ENCODE measurements at places on chromosomes 3 and 15.

DNA sequence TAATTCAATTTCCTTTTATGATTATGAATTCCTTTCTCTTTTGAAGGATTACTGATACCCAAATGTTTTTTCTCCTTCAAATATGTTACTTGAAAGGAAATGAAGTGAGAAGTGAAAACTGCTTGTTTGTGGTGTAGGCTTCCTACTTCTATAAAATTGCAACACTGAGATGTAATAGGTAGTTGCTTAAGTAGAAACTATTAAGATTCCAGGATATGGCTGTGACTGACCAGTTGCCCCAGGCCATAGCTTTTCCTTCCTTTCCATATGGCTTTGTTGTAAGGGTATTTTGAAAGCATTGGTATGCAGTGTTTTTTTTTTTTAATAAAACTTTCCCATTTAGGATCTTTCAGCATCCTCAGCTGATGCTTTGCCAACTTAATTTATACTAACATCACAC lies 28.5 kb downstream of the DNAJC13 start:
- H3K4me3 ChIP-seq = no peak overlapping the region
- DNase-seq = no peak
- peaks cover 30% of the 10 kb centered on the region for H3K36me3 ChIP-seq
- no peaks in the 10 kb centered on the region for H3K27me3 ChIP-seq
- H3K4me1 ChIP-seq = peaks cover 10% of the 10 kb centered on the region

GRCh38 chr3:30737743-30738499 lies 131.5 kb downstream of the TGFBR2 start:
- H3K36me3 ChIP-seq = no peaks in the 10 kb centered on the region
- peaks cover under 1% of the 10 kb centered on the region for H3K4me1 ChIP-seq
- no peak for DNase-seq
- H3K27me3 ChIP-seq = peaks cover 5% of the 10 kb centered on the region

DNA sequence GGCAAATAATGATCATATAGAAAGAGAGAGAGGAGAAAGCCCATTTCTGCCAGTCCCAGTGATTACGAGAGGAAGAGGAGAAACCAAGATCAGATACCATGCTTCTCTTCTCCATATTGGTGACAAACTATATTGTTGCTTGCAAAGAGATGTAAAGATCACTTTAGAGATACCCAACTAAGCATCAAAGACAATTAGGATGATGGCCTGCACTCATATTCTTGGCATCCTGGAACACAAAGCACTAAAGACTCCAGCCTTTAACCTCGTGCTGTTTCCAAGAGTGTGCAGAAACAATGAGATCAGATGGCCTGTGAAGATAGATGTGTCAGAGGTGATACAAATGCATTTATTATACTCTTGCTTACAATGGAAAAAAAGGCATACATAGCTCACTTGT lies 170.7 kb upstream of the TP63 start:
- H3K4me1 ChIP-seq = no peaks in the 10 kb centered on the region
- H3K27me3 ChIP-seq = no peaks in the 10 kb centered on the region
- no peaks in the 10 kb centered on the region for H3K36me3 ChIP-seq
- no peak overlapping the region for H3K27ac ChIP-seq

DNA sequence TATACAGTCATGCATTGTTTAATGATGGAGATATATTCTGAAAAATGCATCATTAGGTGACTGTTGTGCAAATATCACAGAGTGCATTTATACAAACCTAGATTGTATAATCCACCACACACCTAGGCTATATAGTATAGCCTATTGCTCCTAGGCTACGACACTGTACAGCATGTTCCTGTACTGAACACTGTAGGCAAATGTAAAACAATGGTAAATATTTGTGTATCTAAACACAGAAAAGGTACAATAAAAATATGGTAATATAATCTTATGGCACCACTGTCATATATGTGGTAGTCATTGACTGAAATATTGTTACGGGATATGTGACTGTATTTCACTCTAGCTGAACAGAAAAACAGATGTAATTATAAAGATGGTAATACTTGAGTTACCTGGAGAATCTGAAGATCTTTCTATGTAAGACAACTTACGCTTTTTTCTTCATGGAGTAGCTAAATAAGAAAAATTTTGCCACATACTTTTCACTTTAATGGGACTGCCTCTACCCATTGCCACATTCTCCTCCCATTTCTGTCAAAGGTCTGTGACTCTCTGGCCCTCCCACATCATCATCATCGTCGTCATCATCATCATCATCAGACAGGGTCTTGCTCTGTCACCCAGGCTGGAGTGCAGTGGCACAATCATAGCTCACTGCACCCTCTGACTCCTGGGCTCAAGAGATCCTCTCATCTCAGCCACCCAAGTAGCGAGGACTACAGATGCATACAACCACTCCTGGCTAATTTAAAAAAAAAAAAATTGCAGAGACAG lies 7.2 kb downstream of the PCOLCE2 start:
- no peaks in the 10 kb centered on the region for H3K4me1 ChIP-seq
- peaks cover 30% of the 10 kb centered on the region for H3K27me3 ChIP-seq
- H3K27ac ChIP-seq = no peak overlapping the region
- no peak for DNase-seq
- H3K36me3 ChIP-seq = no peaks in the 10 kb centered on the region

GRCh38 chr15:66899555-66900350 lies 165.6 kb upstream of the SMAD3 start:
- no peak for DNase-seq
- peaks cover 3% of the 10 kb centered on the region for H3K27me3 ChIP-seq
- H3K36me3 ChIP-seq = no peaks in the 10 kb centered on the region
- peaks cover 16% of the 10 kb centered on the region for H3K4me1 ChIP-seq

DNA sequence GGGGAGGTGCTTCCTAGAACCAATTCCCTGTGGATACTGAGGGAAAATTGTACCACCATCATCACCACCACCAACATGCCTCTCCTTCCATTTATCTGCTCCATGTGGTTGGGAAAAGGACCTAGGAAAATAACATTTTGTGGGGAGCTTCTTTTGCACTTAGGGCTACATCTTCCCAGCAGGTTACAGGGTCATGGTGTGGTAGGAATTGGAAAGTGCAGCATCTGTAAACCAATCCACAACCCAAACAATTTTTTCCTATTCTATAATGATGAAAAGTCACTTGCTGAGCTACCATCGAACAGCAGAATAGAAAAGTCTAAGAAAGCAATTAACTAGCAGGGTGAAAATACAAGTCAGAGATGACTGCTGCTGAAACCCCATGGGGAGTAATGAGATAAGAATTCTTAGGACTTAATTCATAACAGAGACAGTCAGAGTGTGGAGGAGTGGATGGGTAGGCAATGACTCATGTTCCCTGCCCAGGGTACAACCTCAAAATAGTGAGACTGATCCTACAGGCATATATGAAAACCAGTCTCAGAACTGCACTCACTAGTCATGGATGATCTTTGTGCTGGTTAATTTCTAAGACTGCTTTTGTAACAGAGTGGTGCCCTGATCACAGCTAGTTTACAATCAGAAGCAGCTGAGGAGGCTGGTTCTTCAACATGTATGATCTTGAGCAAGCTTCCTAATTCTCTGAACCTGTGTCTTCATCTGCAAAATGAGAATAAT lies 38.1 kb upstream of the LEKR1 start:
- no peaks in the 10 kb centered on the region for H3K27me3 ChIP-seq
- no peak for DNase-seq
- no peak overlapping the region for H3K4me3 ChIP-seq

DNA sequence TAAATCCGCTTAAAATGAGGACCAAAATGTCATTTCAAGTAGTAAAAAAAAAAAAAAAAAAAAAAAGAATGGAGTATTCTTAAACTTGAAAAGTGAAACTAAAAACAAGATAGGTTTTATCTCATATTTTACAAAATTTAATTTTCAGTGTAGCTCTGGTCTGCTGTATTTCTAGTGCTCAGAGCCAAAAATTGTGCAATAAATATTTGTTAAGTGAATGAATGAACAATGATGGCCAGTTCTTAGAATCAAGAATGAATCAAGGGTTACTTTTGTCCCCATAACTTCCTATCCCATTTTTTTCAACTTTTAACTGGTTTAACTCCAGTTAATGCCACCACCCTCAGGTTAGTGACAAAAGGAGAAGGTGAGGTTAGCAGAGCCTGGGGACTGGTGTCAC lies 214.4 kb downstream of the ABHD5 start:
- peaks cover 2% of the 10 kb centered on the region for H3K27me3 ChIP-seq
- DNase-seq = no peak
- no peak overlapping the region for H3K4me3 ChIP-seq

DNA sequence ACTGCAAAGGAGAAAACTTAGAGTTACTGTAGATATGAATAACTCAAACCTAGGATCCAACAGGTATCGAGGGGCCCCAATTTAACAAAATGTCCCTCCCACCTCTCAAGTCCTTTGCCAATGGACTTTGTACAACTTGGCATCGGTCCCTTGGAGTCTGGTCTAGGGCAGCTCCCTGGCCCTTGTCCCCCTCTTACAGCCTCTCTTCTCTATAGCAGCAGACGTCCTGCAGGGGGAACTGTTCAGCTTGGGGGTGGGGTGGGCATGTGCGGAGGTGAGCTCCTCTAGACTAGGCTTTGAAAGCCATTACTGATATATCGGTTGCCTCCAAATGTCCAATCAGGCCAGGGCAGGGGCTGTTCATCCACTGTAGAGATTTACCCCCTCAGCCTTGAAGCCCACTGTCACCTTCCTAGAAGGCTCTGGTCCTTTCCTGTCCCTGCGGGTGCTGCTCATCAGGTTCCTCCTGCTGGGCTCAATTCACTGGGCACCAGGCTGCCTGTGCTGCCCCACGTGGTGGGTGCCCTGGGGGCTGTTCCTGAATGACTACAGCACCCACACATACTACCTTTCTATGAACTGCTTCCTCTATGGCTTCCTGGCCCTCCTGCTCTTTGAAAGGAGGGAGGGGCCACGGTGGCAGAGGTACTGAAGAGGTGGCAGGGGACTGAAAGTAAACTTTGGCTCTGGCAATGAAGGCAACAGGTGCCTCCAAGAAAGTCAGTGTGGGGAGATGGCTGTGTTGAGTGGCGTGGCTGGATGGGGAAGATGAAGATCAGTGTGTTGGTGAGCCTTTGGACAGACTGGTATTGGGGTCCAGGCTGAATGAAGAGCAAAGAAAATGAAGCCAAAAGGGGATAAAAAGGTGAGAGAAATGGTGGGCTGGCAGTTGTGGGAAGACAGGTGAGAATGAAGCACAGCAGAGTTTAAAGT lies 78.8 kb upstream of the MEX3B start:
- no peak for DNase-seq
- no peak overlapping the region for H3K27ac ChIP-seq
- no peak overlapping the region for H3K4me3 ChIP-seq
- H3K27me3 ChIP-seq = no peaks in the 10 kb centered on the region

GRCh38 chr3:41169023-41169422 lies 30.3 kb upstream of the CTNNB1 start:
- no peak overlapping the region for H3K27ac ChIP-seq
- no peaks in the 10 kb centered on the region for H3K4me1 ChIP-seq
- H3K4me3 ChIP-seq = no peak overlapping the region

- H3K4me3 ChIP-seq = no peak overlapping the region
- no peak for DNase-seq
- peaks cover 4% of the 10 kb centered on the region for H3K27me3 ChIP-seq
- H3K4me1 ChIP-seq = no peaks in the 10 kb centered on the region
- no peaks in the 10 kb centered on the region for H3K36me3 ChIP-seq
Measured at GRCh38 chr3:160826408-160826807, 70.4 kb downstream of the PPM1L start.

DNA sequence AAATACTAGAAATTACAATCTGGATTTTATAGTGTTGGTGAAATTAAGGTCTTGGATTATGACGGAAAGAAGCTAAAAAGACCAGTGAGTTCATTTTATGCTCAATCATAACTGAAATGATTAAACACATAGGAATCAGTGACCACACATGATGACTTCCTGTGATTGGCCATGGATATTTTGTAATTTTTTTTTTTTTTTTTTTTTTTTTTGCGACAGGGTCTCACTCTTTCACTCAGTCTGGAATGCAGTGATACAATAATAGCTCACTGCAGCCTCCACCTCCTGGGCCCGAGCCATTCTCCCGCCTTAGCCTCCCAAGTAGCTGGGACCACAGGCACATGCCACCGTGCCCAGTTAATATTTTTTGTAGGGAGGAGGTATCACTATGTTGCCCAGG lies 47.4 kb downstream of the PAQR5 start:
- peaks cover 9% of the 10 kb centered on the region for H3K27me3 ChIP-seq
- H3K4me1 ChIP-seq = no peaks in the 10 kb centered on the region
- H3K4me3 ChIP-seq = no peak overlapping the region
- H3K27ac ChIP-seq = no peak overlapping the region
- no peak for DNase-seq
- H3K36me3 ChIP-seq = no peaks in the 10 kb centered on the region

GRCh38 chr15:27495963-27496459 lies 525.0 kb downstream of the GABRG3 start:
- no peaks in the 10 kb centered on the region for H3K36me3 ChIP-seq
- DNase-seq = no peak
- H3K27me3 ChIP-seq = no peaks in the 10 kb centered on the region

GRCh38 chr15:92115834-92116233 lies 262.3 kb downstream of the SLCO3A1 start:
- H3K4me3 ChIP-seq = no peak overlapping the region
- no peak overlapping the region for H3K27ac ChIP-seq
- DNase-seq = no peak
- no peaks in the 10 kb centered on the region for H3K36me3 ChIP-seq

- no peaks in the 10 kb centered on the region for H3K4me1 ChIP-seq
- no peak overlapping the region for H3K27ac ChIP-seq
- H3K27me3 ChIP-seq = peaks cover 10% of the 10 kb centered on the region
- H3K36me3 ChIP-seq = no peaks in the 10 kb centered on the region
- no peak overlapping the region for H3K4me3 ChIP-seq
Measured at GRCh38 chr3:192422321-192422996, 304.9 kb downstream of the FGF12 start.

- H3K4me3 ChIP-seq = peak overlapping the region; percentile 86
- peaks cover 44% of the 10 kb centered on the region for H3K27me3 ChIP-seq
- no peaks in the 10 kb centered on the region for H3K36me3 ChIP-seq
- DNase-seq = peak; percentile 44
- H3K27ac ChIP-seq = no peak overlapping the region
Measured at GRCh38 chr3:58585005-58585786, 8.0 kb upstream of the FAM107A start.

DNA sequence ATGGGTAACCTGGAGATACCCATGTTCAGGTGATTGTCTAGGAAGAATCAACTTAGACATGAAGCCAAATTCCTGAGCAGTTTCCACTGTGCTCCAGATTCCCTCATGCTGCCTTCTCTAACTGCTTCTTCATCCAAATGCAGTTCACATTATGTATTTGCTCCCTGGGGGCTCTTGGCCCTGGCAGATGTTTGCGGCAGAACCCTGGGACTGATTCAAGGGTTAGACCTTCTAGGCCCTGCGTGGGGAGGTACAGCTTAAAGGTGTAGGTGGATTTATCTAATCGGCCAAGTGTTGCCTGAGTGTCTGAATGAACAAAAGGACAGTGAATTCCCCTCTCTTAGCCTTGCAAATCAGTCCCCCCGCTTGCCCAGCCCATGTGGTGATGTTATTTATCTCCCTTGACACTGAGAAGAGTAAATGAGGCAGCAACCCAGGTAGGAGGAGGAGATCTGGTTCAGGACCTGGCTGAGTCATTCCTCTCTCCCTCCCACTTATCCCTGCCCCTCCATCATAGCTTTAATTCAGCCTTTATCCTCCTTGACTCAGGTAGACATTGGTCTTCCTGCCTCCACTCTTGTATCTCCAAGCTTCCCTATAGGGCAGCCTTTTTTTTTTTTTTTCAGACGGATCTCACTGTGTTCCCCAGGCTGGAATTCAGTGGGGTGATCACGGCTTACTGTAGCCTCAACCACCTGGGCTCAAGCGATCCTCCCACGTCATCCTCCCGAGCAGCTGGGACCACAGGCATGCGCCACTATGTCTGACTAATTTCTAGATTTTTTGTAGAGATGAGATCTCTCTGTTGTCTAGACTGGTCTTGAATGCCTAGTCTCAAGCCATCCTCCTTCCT lies 54.8 kb downstream of the MAGEF1 start:
- no peak for DNase-seq
- H3K27me3 ChIP-seq = no peaks in the 10 kb centered on the region
- peaks cover 7% of the 10 kb centered on the region for H3K4me1 ChIP-seq
- H3K4me3 ChIP-seq = no peak overlapping the region
- H3K36me3 ChIP-seq = no peaks in the 10 kb centered on the region
